ENCODE measurements at places on chromosomes 3 and 15. TPM values are rescaled to one million over a fixed set of nuclear protein-coding genes. Genes with fewer than 3 reads are reported as not detected.

P3H2 gene
- not detected for total RNA-seq

ZNF662 gene
- total RNA-seq: 1.5 TPM

HYKK gene
- total RNA-seq: 3.6 TPM

GOLGA6L4 gene
- 0.37 TPM for total RNA-seq

ACOX2 gene
- not detected for total RNA-seq

MOBP gene
- total RNA-seq: not detected

CCR5 gene
- not detected for total RNA-seq

PRTG gene
- total RNA-seq: not detected

RAB6B gene
- total RNA-seq: not detected

GOLGA8J gene
- not detected for total RNA-seq

PPP1R14D gene
- not detected for total RNA-seq

ARIH1 gene
- total RNA-seq: 183 TPM

NPAP1 gene
- total RNA-seq: not detected

CD276 gene
- 1.2 TPM for total RNA-seq

DNA sequence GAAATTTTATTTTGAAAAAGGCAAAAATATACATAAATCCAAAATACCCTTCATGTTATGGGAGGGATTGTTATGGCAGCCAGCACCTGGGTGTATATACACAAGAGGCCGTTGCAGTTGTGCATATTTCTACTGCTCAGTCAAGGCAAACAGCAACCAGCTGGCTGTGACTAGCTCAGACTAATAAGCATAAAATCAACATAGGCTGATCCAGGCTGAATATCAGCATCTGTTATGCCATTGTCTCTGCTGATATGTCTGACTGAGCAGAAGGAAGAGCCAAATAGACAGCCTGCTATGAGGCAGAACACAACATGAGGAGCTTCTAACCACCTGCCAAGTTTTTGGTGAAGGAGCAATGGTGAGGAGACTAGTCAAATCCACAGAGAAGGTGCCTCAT lies 457.5 kb upstream of the ALCAM start:
- no peak overlapping the region for H3K4me3 ChIP-seq
- no peak overlapping the region for H3K27ac ChIP-seq
- H3K27me3 ChIP-seq: no peaks in the 10 kb centered on the region
- DNase-seq: no peak
- H3K36me3 ChIP-seq: no peaks in the 10 kb centered on the region
- no peaks in the 10 kb centered on the region for H3K4me1 ChIP-seq

GRCh38 chr15:35181538-35181937 lies 96.4 kb upstream of the NANOGP8 start:
- peaks cover 3% of the 10 kb centered on the region for H3K36me3 ChIP-seq
- DNase-seq: no peak
- no peaks in the 10 kb centered on the region for H3K27me3 ChIP-seq
- no peak overlapping the region for H3K27ac ChIP-seq

GRCh38 chr15:55685286-55685685 lies 57.7 kb downstream of the PRTG start:
- DNase-seq: no peak
- no peak overlapping the region for H3K27ac ChIP-seq
- peaks cover 4% of the 10 kb centered on the region for H3K4me1 ChIP-seq
- peaks cover 6% of the 10 kb centered on the region for H3K27me3 ChIP-seq
- no peaks in the 10 kb centered on the region for H3K36me3 ChIP-seq

DNA sequence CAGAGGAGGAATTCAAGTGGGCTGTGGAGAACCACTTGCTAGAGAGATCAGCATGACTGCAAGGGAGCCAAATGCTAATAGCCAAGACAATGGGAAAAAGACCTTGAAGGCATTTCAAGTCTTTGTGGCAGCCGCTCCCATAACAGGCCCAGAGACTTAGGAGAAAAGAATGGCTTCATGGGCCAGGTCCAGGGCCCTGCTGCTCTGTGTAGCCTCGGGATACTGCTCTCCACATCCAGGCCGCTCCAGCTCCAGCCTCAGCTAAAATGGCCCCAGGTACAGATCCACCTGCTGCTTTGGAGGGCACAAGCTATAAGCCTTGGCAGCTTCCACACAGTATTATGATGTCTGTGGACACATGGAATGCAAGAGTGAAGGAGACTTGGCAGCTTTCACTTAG lies 157.7 kb downstream of the NECTIN3 start:
- H3K4me1 ChIP-seq: no peaks in the 10 kb centered on the region
- H3K27me3 ChIP-seq: no peaks in the 10 kb centered on the region
- no peak overlapping the region for H3K27ac ChIP-seq
- no peak overlapping the region for H3K4me3 ChIP-seq

GRCh38 chr3:34175636-34176176 lies 377.3 kb downstream of the PDCD6IP start:
- H3K4me1 ChIP-seq: peaks cover 3% of the 10 kb centered on the region
- peaks cover 7% of the 10 kb centered on the region for H3K27me3 ChIP-seq
- H3K4me3 ChIP-seq: no peak overlapping the region

- H3K27ac ChIP-seq: no peak overlapping the region
- no peaks in the 10 kb centered on the region for H3K36me3 ChIP-seq
- no peaks in the 10 kb centered on the region for H3K4me1 ChIP-seq
These were observed 78.5 kb downstream of the OCA2 start for GRCh38 chr15:28020644-28021043.

DNA sequence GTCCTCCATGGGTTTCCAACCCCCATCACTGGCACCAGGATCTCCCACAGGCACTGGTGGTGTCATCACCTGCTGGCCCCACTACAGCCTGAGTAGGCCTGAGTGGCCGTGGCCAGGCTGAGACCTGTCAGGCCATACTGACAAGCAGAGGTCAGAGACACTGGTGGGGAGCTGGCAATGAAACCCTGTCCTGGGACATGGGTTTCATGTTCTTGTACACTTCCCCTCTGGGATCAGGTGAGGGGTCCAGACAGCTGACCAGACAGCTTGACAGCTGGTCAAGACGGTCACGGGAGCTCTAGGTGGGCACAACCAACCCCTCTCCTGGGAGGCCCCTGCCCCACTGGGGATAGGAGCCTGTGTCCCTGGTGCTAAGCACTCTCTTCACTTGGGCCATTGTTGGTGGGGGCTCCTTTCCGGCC lies 13.1 kb downstream of the ZBTB47 start:
- no peaks in the 10 kb centered on the region for H3K27me3 ChIP-seq
- no peak overlapping the region for H3K4me3 ChIP-seq
- DNase-seq: no peak
- H3K27ac ChIP-seq: no peak overlapping the region

DNA sequence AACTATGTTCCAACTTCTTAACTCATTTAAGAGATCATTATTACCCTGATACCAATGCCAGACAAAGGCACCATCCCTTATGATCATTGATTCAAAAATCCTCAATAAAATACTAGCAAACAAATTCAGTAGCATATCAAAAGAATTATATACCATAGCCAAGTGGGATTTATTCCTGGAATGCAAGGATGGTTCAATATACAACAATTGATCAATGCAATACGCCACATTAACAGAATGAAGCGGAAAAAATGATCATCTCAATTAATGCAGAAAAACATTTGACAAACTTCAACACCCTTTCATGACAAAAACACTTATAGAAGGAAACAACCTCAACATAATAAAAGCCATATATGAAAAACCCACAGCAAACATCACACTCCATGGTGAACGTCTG lies 4.7 kb upstream of the HTR3E start:
- DNase-seq: no peak
- no peaks in the 10 kb centered on the region for H3K4me1 ChIP-seq
- no peak overlapping the region for H3K27ac ChIP-seq
- H3K4me3 ChIP-seq: no peak overlapping the region
- peaks cover 3% of the 10 kb centered on the region for H3K27me3 ChIP-seq
- peaks cover 3% of the 10 kb centered on the region for H3K36me3 ChIP-seq

DNA sequence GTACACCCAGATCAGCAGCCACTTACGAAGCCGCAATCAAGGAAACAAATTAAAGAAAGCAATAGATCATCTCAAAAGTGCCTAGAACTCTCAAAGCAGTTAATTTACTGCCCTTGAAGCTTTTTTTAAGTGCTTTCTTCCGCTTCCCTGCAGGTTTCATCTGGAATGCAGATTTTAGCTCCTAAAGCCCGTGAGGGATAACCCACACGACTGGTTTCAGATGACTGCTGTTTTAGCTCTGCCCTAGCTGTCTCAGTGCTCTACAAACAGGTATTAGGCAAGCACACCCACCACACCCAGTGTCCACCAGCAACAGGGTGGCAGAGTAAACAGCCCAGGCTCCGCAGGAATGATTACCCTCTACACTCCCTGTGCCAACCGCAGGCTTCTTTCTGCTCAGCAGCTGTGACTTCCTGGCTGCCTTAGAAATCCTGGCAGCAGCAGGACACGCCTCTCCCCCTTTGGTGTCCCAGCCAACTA lies 126.0 kb downstream of the FMN1 start:
- H3K4me3 ChIP-seq: no peak overlapping the region
- H3K4me1 ChIP-seq: peaks cover 9% of the 10 kb centered on the region
- H3K27ac ChIP-seq: no peak overlapping the region
- no peaks in the 10 kb centered on the region for H3K36me3 ChIP-seq

GRCh38 chr3:9778143-9779074 lies 8.7 kb upstream of the CAMK1 start:
- H3K36me3 ChIP-seq: peaks cover 17% of the 10 kb centered on the region
- no peaks in the 10 kb centered on the region for H3K27me3 ChIP-seq
- peaks cover 56% of the 10 kb centered on the region for H3K4me1 ChIP-seq
- H3K4me3 ChIP-seq: peak overlapping the region; percentile 27

DNA sequence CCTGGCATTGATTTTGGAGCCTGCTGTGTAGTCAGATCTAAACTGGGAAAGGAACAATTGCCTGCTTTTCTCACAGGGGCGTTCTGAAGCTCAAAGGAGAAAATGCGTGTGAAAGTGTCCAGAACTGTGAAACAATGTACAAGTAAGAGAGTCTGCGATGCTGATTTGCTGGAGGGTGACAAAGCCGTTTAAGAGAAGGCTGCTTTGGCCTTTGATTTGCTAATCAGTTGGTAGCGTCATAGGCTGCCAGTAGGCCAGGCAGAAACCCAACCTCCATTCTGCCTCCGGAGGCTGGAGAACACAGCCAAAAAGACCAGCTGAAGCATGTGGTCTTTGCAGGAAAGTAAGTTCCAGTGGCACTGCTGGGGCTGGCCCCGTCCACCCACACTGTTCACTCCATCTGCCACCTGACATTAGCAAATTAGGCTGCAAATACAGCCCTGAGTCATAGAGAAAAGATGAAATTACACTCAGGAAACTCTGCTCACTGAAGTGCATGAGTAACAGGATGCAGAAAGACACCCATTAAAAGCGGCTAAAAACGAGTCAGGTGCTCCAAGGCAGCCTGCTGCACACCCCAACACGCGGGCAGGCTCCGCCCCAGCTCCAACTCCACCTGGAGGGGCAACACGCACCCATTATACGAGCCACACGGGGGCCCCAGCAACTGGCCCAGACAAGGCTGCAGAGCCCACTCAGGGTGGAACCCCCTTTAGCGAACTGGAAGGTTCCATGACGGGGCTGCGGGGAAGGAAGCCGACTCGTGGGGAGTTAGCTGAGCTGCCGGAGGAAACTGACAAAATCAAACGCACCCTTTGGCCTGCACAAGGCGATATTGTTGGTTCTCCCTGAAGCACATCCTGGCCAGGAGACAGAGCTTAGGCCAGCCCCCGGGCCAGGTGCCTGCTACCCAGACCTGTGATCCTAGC lies 31.6 kb downstream of the ZDHHC19 start:
- peak overlapping the region; percentile 66 for H3K4me3 ChIP-seq
- H3K27ac ChIP-seq: peak overlapping the region; percentile 99
- DNase-seq: peak; percentile 95

DNA sequence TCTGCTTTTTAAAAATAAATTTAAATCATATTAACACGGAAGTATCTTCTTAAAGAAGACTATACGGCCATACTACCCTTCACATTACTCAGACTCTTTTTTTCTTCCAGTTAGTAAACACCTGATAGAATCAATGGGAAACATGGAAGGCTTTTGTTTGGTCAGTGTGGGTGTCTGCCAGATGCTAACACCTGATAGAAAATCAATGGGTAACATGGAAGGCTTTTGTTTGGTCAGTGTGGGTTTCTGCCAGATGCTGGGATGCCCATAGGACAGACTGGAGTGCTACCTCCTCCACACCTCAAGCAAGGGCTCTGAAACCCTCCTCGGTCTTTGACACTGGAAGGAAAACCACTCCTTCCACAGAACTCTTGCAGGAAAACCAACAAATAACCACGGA lies 29.2 kb downstream of the HACL1 start:
- no peak overlapping the region for H3K4me3 ChIP-seq
- no peak overlapping the region for H3K27ac ChIP-seq
- no peaks in the 10 kb centered on the region for H3K27me3 ChIP-seq
- H3K4me1 ChIP-seq: peaks cover 2% of the 10 kb centered on the region
- peaks cover 11% of the 10 kb centered on the region for H3K36me3 ChIP-seq
- DNase-seq: no peak

DNA sequence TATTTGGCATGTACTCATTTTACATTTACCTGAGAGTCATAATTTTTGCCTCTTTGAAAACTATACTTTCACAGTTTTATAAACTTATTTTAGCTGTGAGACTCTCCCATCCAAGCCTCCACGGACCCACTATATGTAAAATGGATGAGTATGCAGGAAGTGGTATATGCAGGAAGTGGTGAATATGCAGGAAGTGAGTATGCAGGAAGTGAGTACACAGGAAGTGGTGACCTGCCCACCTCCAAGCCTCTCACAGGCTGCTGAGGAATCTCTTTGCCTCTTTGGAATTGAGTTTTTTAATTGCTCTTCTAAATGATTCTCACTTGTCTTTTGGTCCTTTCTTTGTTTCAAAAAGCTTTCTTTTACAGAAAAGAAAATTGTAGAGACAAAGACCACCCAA lies 85.2 kb downstream of the KBTBD8 start:
- peak overlapping the region; percentile 94 for H3K27ac ChIP-seq
- peaks cover 31% of the 10 kb centered on the region for H3K4me1 ChIP-seq
- H3K36me3 ChIP-seq: peaks cover 38% of the 10 kb centered on the region
- H3K27me3 ChIP-seq: no peaks in the 10 kb centered on the region
- DNase-seq: peak; percentile 79

- H3K4me3 ChIP-seq: no peak within 1 kb of the TSS
- DNase-seq: no peak
- no peaks in the 10 kb centered on the region for H3K27me3 ChIP-seq
These were observed at the start of gene GP9 for GRCh38 chr3:129060276-129061022. Gene GP9, plus strand, starts transcription at chr3:129060779. Its CDS starts 961 bp downstream, at chr3:129061740.

GRCh38 chr3:3729261-3729660 lies 70.0 kb upstream of the LRRN1 start:
- no peak for DNase-seq
- no peaks in the 10 kb centered on the region for H3K27me3 ChIP-seq
- H3K4me1 ChIP-seq: no peaks in the 10 kb centered on the region
- no peak overlapping the region for H3K4me3 ChIP-seq

- no peaks in the 10 kb centered on the region for H3K27me3 ChIP-seq
- no peaks in the 10 kb centered on the region for H3K36me3 ChIP-seq
- DNase-seq: no peak
- H3K4me3 ChIP-seq: no peak overlapping the region
- H3K27ac ChIP-seq: no peak overlapping the region
These were observed 92.8 kb downstream of the GOLIM4 start for GRCh38 chr3:168002786-168003368.

Data from activated naive CD4-positive, alpha-beta T cell treated with anti-CD3 and anti-CD28 coated beads for 36 hours (primary cell).